ENCODE measurements at places on chromosomes 1 and 21.

- no peak for DNase-seq
Measured at GRCh38 chr1:221190249-221190648, 311.0 kb downstream of the HLX start.

- DNase-seq, result no peak
Measured at GRCh38 chr1:54327386-54328065, 78.7 kb downstream of the SSBP3 start.

GRCh38 chr21:44575307-44576024, 1.9 kb downstream of the KRTAP10-4 start:
- no peak for DNase-seq

- no peak for DNase-seq
Measured at GRCh38 chr1:2795926-2796325, 5.6 kb downstream of the TTC34 start.

GRCh38 chr1:3956527-3957170, 56.6 kb upstream of the C1orf174 start:
- peak; percentile 37 for DNase-seq

- no peak for DNase-seq
Measured at GRCh38 chr1:67175530-67176087, 9.4 kb downstream of the IL23R start.

All from inflammatory macrophage treated with lipopolysaccharide for 1 hour (primary cell).